HepG2 (cell line): ENCODE measurements at places on chromosomes 3 and 15. TPM values are rescaled to one million over a fixed set of nuclear protein-coding genes. Genes with fewer than 3 reads are reported as not detected.

WDR72 gene
- total RNA-seq: 0.60 and 1.2 TPM in 2 replicates

PLAAT1 gene
- total RNA-seq: not detected in 2 replicates

FAM107A gene
- total RNA-seq: not detected in 2 replicates

- no peak for DNase-seq
- H3K27ac ChIP-seq: no peak overlapping the region
- no peaks in the 10 kb centered on the region for H3K36me3 ChIP-seq
- no peaks in the 10 kb centered on the region for H3K27me3 ChIP-seq
These were observed 75.0 kb downstream of the PPCDC start for GRCh38 chr15:75098404-75098803.

DNA sequence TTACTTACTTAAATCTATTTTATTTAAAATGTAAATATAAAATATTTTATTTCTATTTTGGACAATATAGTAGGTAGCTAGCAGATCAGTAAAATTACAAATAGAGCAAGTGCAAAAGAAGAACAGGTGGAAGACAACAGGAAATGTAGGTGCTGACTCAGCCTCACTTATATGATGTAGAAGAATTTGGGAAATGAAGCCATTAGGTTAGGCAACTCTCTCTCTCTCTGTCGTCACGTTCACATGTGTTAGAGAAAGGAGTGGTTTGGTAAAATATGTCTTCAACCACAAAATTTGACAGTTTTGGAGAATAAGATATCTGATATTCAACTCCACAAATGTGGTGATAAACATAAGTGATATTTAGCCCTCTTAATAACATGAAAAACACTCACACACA is 532.5 kb upstream of the KCNMB2 start:
- no peaks in the 10 kb centered on the region for H3K27me3 ChIP-seq
- no peak overlapping the region for H3K4me3 ChIP-seq
- H3K4me1 ChIP-seq: no peaks in the 10 kb centered on the region

DNA sequence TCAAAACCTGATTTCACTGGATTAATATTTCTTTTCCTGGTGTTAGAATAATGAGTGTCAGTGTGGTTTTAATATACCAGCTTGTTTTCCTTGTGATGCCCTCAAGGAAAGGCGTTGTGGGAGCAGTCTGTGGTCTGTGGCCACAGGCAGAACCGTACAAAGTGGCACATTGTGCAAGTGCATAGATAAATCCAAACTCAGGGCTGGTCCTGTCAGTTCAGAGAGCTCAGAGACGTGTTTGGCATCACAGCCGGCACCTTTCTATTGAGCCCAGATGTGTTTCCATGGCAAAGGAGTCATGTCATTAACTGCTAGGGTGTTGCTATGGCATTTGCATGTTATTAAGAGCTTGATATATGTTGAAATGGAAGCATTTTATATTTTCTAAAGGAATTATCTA is 289.9 kb upstream of the RASGRP1 start:
- no peaks in the 10 kb centered on the region for H3K36me3 ChIP-seq
- H3K4me1 ChIP-seq: no peaks in the 10 kb centered on the region
- no peak for DNase-seq
- no peak overlapping the region for H3K4me3 ChIP-seq
- H3K27me3 ChIP-seq: no peaks in the 10 kb centered on the region
- H3K27ac ChIP-seq: no peak overlapping the region

GRCh38 chr3:14373753-14374376 is 28.5 kb upstream of the SLC6A6 start:
- no peak overlapping the region for H3K27ac ChIP-seq
- no peak for DNase-seq
- H3K36me3 ChIP-seq: no peaks in the 10 kb centered on the region

- no peak overlapping the region for H3K27ac ChIP-seq
- no peak overlapping the region for H3K4me3 ChIP-seq
- H3K36me3 ChIP-seq: no peaks in the 10 kb centered on the region
- no peak for DNase-seq
- no peaks in the 10 kb centered on the region for H3K27me3 ChIP-seq
These were observed 18.7 kb downstream of the ACTC1 start for GRCh38 chr15:34776606-34777105.
